Stimulated activated CD4-positive, alpha-beta T cell treated with anti-CD3 and anti-CD28 coated beads, Interleukin-1b, Interleukin-23, amount 100 ng/mL, for 1 hour (primary cell): ENCODE measurements at places on chromosomes 1 and 21.

GRCh38 chr1:75471252-75471651, 139.7 kb downstream of the SLC44A5 start:
- no peak for DNase-seq

DNA sequence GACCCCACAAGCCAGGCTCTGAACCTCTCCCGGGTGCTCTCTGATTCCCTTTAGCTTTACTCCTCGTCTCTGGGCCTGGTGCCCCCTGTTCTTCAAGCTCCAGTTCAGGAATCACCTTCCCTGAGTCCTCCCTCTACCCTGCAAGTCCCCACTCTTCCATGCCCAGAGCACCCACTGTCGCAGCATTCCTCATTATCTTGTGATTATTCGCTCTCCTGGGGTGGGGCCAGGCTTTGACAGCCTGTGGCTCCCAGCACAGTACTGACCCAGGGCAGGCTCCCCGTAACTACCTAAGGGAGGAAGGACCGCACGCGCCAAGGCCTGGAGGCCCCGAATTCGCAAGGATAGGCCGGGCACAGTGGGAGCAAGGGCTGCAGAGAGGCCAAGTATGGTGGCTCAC, 734 bp upstream of the C1orf210 start:
- no peak for DNase-seq

- no peak for DNase-seq
Observed at GRCh38 chr1:94379615-94380014, 38.6 kb upstream of the ABCD3 start.

DNA sequence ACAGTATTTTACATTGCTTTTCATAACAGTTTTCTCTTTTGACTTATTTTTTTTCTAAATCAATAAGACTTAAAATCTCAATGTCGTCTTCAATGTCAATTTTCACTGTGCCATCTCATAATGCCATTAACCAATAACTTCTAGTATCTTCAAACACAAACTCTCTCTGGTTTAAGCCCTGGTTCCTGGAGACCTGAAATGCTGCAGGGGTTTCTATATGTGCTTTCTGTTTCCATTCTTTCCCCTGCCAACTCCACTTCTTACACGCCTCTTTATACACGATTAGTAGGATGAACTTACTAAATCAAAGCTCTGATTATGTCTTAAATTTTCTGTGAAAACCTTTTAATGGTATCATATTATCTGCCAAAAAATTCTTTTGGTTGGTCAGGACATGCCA, 191.4 kb downstream of the AMY1C start:
- DNase-seq: no peak

DNA sequence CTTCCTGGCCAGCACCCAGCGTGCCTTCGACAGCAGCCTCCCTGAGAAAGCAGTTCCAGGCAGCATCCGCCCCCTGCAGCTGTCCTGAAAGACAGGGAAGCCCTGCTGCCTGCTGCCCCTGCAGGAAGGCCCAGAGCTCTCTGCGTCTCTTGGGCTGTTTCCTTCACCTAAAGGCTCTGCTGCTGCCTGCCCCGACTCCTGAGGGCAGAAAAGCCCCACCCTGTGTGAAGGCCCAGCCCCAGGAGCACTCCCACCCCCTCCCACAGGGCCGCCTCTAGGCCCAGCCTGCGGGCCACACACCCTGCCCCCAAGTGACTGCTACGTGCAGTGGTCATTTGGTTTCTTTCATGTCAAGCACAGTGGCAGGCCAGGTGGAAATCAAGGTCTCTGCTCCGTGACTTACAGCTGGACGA, 12.4 kb downstream of the RIPK4 start:
- DNase-seq: no peak

DNA sequence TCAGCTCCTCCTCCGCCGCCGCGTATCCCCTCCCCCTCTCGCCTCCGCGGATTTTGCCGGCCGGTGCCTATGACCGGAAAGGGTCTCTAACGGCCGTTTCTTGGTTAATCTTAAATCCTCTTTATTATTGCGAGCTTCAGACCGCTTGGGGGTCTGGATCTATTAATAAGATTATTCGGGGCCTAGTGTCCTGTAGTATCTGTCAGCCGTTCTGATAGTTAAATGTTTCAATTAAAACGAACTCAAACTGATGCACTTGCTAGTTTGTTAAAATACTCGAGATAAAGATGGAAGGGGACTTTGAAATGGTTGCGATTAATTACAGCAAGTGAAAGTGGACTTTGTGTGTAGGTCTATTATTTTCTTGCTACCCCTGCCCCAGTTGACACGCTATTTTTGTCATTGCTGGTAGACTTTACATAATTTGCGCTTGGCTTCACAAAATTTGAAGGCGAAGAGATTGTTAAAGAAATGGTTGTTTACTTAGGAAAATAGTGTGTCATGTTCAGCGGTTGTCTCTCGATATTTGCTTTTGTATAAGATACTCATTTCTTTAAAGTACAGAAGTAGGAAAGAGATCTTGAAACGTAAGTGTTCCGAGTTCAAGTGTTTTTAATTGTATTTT, 779 bp downstream of the SON start:
- peak; percentile 15 for DNase-seq

DNA sequence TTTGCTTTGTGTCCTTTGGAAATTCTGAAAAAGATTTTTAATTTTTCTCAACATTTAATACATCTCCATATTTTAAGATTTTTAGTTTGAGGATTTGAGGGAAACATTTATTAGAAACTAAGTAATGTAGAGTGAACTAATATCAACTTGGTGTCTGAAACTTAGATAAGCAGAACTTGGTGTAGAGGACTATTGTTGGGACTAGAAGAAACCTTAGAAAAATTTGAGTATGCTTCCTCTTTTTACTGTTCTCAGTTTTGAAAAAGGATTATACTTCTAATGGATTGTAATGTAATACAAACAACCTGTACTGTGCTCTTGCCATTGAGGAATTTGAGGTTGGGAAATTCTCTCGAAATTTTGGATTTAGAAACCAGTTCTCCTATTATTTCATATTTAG, 2.4 kb downstream of the FNBP1L start:
- DNase-seq: no peak

DNA sequence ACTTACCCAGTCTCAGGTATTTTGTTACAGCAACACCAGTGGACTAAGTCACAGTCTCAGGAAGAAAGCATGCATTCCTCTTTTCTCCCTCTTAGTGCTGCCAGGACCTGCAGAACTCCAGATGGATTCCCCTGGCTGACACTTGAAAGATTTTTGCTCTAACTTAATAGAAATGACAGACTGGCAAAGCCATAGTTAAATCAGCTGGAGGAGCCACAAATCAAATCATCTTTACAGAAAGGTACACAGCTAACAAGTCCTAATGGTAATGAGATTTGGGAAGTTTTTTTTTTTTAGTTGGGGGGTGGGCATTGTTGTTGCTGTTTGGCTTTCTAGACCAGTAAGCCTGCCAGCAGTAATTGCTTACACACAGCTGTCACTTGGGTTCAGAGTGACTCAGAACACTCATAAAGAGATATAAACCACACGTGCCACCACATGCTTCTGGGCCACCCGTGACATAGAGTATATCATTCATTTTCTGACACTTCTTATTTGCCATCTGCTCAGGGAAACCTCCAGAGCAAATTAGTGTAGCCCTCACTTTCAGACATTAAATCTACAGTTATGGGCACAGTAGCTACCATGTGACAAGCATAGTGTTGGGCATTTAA, 72.4 kb downstream of the FH start:
- no peak for DNase-seq

DNA sequence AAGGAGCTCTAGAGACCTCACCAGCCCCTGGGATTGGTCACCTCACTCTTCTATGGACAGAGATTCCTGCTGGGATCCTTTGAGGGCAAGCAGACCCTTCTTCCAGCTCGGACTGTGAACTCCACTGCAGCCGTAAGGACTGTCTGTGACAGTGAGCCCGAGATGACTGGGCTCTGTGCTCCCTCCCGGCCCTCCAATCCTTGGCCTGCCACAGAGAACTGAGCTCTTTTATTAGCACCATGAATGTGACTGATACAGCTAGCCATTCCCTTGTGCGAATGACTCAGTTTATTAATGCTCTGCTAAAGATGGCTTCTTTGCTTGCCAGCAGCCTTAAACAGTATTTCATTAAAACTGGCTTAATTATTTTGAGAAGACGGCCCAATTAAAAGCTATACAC, 194.6 kb upstream of the LMO4 start:
- no peak for DNase-seq

DNA sequence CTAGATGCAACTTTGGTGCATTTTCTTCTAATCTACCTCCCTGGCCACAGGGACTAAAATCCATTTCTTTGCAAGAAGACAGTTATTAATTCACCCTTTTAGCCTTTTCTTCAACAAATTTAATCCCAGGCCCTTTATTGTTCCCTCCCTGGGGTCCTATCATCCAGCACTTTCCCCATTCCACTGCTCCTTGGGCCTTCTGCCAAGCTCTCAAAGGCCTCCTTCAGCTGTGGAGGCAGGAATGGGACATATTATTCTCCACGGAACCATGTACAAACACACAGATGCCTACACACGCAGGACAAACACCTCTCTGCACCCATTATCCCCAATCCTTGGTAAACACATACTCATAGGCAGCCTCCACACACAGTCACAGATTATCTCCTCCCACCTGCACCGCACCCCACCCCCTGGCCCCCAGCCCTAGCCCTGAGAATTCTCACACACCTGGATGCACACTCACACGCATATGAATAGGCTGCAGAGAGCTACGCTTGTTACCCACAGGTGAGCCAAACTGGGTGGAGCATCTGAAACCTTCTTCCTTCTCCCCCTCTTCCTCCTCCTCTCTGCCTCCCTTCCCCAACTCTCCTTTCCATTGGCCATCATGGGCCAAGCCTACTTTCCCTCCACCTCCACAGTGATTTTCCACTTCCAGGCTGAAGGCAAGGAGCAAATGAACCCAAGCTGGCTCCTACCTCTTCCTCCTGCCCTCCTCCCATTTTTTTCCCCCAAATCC, 11.7 kb downstream of the TAGLN2 start:
- DNase-seq: no peak
